ENCODE measurements at places on chromosomes 2 and 18.

- DNase-seq: no peak
Observed at GRCh38 chr18:65808759-65809158, 57.9 kb downstream of the CDH7 start.

DNA sequence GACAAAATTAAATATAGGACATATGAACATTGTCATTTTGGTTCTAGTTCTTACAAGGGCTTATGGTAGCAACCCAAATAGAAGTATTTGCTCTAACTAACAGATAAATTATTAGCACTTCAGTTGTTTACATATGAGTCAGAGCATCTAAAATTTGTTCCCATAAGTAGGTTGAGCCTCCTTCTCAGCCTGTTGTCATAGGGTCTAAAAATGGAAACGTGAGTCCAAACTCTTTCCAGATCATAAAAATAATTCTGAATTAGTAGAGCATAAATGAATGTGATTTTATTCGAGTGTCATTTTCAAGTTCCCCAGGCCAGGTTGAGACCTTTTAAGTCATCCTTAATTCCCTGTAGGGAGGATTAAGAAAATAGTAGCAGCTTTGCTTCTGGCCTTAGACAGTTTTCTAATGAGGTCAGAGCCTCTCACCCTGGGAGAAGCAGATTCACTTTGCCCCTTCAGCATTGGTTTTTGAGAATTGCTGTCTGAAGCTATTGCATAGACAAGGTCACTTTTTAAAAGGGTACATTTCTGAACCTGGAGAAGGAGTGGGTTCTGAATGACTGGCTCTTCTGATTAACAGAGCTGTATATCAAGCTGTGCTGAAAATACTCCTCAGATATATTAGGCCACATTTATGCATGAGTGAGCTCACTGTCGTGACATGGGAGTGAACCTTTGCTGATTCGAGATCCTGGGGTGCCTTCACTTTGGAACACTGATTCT is 164.3 kb downstream of the NEDD4L start:
- no peak for DNase-seq

- DNase-seq: no peak
Observed at GRCh38 chr2:13240789-13241487, 524.2 kb downstream of the TRIB2 start.

DNA sequence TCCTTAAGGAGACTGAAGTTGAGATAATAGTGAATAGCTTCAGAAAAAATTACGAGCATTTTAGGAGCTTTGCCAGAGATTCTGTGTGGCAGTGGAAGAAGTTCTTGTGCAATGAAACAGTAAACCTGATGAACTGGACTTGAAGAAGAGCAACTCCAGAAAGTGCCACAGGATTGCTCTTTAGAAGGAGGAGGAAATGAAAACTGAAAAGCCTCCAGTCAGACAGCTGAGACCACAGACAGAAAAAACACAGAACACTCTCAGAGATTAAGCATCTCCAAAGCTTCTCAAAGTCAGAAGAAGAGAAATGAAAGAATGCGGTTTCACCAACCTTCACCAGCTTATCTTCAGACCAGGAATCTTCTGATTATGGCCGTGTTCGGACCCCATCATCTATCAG is 329.7 kb upstream of the CNTNAP5 start:
- no peak for DNase-seq

DNA sequence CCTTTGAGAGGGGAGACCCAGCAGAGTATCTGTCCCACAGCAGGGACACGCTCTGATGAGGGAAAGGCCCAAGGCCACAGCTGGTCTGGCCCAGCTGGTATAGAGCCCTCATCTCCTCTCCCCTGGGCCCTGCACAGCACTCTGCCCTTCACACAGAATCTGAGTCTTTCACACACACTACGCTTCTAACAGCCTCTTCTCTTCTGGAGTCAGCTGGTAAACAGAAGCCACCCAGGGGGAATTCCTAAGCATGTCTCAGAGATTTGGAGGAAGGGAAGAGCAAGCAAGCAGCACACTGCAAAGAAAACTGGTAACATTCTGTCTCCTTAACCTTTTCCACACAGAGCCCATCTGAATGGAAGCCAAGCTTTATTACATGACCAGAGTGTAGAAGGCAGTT is 121.1 kb upstream of the ACAA2 start:
- no peak for DNase-seq

- no peak for DNase-seq
Observed at GRCh38 chr2:179096090-179096489, 46.2 kb upstream of the CCDC141 start.

DNA sequence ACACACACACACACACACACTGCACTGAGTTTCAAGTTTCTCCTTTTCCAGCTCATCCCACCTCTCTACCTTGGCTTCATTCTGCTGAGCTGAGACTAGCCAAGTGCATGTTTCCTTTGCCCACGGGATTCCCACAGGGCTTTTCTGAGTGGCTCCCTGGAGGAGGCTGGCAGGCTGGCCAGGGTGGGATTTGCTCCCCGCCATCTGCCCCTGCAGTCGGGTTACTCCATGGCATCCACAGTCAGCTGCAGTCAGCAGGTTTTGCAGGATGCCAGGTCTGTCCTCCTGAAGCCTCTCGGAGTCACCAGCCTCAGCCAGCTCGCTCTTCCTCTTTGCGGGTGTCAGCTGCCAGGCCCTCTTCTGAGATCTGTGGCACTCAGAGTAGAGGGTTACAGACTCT is 783.7 kb upstream of the SOX11 start:
- no peak for DNase-seq

DNA sequence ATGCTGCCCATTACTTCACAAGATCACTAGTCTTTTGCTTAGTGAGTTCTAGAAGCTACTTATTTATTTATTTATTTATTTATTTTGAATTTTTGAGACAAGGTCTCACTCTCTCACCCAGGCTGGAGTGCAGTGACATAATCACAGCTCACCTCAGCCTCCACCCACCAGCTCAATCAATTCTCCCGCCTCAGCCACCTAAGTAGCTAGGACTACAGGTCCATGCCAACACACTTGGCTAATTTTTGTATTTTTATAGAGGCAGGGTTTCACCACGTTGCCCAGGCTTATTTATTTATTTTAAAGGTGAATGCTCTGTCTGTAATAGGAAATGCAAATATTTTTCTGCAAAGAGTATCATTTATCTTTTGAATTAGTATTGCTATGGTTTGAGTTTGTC is 67.7 kb downstream of the ATAD2B start:
- no peak for DNase-seq
